ENCODE measurements at places on chromosomes 7 and 10.

DNA sequence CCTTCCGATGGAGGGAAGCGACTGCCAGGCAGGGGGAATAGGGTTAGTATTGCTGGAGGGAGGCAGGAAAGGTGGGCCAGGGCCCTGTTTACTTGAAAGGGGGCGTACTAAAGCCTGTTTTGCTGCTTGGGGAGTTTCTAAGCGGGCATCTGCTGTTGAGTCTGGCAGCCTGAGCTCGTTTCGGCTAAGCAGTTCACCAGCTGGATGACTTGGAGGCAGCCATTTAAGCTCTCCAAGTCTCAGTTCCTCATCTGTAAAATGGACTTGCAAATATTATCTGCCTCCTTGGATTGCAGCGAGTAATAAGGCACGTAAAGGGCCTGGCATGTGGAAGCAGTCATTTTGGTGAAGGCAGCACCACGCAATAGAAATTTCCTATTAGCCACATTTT, 44.0 kb downstream of the LDB3 start:
- DNase-seq: peak; percentile 92

GRCh38 chr7:92415225-92415624, 32.1 kb upstream of the GATAD1 start:
- no peak for DNase-seq

DNA sequence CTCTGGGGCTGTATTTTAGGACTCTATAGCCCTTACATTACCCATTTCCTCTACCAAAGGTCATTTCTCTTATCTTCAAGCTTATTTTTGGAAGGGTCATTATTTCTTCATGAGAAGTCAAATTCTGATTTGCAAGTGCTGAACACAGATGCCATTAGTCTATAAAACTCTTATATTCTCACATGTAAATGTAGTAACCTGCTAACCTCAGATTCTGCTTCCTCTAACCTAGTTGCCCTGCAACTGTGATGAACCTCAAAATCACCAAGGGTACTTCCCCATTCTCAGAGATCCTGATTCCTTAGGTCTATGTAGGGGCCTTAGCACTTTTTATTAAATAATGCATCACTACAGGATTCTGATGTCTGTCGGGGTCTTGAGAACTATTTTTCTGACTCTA, 6.3 kb downstream of the FAS start:
- DNase-seq: no peak

DNA sequence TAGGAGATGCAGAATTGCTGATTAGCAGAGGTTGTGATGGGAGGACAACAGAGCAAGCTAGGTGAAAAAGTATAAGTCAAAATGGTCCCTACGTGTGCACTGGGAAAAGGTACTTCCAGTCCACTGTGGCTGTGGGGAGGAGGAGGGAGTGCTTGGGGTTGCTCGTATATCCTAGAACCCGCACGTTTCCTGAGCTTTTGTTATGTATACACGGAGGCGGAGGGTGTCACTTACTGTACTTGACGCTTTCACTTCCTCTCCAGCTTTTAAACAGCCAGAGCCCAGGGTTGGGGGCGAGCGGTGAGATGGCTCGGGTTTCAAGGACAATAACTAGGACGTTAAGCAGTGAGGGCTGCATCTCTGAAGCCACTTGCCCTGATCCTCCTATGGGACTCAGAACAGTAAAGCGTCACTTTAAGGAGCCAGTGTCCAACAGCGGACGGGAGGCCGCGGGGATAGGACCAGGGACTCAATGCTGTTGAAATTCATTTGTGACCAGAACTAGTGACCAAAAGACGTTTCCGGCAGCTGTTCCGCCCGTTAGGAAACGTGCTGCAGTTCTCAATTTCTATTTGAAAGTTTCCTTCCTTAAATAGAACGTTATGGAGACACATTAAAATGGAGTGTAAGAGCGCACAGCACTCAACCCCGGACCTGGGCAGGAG, 985 bp upstream of the ETV1 start:
- DNase-seq: peak; percentile 41

GRCh38 chr7:157819455-157819807, 482.6 kb downstream of the DNAJB6 start:
- DNase-seq: no peak

GRCh38 chr7:100087055-100087750, 1.6 kb upstream of the COPS6 start:
- DNase-seq: no peak

- no peak for DNase-seq
These were observed 7.2 kb downstream of the GNB2 start for GRCh38 chr7:100680576-100681271.

- no peak for DNase-seq
These were observed 24.5 kb downstream of the RPA3 start for GRCh38 chr7:7693881-7694280.

GRCh38 chr7:92546856-92547497, 18.4 kb downstream of the RBM48 start:
- DNase-seq: no peak

GRCh38 chr10:86815035-86815617, 58.7 kb downstream of the BMPR1A start:
- no peak for DNase-seq

GRCh38 chr10:2980791-2981360, 86.5 kb upstream of the PFKP start:
- DNase-seq: no peak

DNA sequence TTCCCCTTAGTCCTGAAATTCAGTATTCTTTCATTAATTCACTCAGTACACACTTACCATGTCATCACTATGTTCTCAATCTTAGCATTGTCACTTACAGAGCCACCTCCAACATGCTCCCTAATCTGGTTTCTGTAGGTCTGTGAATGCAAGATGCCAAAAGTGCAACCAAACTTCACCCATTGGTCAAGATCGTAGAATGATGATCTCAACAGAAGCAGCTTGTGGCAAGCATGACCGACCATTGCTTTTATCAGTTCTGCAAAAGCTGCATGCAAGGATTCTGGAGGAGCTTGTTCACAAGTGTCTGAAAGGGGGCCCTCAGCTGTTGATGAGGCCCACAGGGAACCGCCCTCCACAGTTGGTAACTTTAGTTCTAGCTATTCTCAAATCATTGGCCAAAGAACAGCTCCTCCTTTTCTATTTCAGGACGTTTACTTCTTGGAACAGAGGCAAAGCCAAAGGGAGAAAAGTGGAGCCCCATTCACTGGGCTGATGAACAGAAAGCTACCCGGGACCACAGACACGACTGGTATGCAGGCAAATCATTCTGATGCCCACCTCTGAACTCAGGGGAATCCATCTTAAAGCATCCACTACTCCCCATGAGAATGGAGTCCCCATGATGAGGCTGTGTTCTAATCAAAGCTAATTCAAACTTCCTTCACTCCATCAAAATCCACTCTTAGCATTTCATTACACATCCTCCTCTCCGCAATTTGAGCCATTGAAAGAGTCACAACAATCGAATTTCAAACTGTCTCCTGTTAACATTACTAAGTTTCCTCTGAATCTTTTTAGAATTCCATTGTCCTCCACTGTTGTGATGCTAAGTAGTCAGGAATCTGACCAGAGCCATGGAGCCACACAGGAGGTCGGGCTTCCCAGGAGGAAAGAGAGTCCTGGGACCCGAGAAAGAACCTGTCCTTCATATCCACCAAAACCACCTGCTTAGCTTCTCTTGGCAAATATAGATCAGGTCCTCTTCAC, 13.9 kb downstream of the GRB10 start:
- no peak for DNase-seq

DNA sequence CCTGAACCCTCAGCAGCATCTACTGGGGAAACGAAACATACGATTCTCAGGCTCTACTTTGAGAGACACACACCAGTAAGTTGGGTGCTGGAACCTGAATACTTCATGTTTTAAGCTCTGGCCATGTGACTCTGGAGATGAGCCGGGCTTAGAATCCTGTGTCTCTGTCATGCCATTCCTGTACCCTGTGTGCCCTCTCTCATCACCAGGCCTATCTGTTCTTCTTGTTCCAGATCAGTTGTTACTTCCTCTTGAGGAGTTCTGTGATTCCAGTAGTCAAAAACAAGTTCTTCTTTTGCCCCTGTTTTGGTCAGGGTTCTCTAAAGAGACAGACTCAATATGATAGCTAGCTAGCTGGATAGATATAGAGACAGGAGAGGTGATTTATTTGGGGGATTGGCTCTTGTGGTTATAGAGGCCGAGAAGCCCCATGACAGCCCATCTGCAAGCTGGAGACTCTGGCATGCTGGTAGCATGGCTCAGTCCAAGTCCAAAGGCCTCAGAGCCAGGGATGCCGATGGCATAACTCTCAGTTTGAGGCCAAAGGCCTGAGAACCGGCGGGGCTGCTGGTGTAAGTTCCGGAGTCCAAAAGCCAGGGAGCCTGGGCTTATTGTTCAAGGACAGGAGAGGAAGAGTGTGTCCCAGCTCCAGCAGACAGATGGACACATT, 54.3 kb downstream of the CHN2 start:
- peak; percentile 12 for DNase-seq

DNA sequence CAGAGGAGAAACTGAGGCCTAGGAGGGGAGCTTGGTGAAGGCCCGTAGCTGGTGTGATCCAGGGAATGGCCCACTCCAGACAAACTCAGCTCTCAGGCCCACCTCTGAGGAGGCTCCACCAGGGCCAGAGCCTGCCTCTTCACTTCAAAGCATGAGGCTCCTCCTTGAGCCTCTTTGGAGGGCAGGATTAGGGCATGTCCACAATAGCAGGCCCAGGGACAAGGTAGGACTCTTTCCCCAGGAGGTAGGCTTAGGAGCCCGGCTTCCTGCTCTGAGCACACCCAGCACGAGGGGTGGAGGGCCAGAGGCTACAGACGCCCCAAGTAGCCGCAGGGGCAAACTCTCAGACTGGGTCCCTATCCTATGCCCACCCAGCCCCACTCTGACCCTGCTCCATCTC, 164.6 kb upstream of the ZMIZ1 start:
- DNase-seq: no peak

GRCh38 chr7:3695602-3696001, 394.6 kb downstream of the SDK1 start:
- no peak for DNase-seq

DNA sequence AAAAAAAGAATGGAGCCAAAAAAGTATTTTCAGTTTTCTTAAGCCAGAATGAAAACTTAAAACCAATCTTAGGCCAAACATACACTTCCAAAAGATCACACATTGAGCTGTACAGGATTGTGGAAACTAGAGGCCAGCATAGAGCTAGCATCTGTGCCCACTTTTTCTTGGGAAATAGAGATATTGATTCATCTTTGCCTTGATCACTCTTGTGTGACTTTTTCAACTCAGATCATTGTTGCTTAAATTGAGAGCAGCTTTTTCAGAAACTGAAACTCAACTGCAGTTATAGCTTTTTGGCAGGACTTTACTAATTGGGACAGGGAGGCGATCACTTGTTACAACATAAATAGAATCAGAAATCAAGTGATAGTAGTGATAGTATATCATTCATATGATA, 132.2 kb downstream of the PRKG1 start:
- no peak for DNase-seq

- DNase-seq: peak; percentile 74
These were observed 38.3 kb downstream of the LYZL2 start for GRCh38 chr10:30591249-30591670.

- DNase-seq: peak; percentile 93
These were observed 158.9 kb downstream of the RTKN2 start for GRCh38 chr10:62109587-62110293.

GRCh38 chr10:115417585-115418265, 324.6 kb downstream of the ATRNL1 start:
- DNase-seq: peak; percentile 72

GRCh38 chr7:83957333-83957732, 237.3 kb downstream of the SEMA3A start:
- DNase-seq: no peak

DNA sequence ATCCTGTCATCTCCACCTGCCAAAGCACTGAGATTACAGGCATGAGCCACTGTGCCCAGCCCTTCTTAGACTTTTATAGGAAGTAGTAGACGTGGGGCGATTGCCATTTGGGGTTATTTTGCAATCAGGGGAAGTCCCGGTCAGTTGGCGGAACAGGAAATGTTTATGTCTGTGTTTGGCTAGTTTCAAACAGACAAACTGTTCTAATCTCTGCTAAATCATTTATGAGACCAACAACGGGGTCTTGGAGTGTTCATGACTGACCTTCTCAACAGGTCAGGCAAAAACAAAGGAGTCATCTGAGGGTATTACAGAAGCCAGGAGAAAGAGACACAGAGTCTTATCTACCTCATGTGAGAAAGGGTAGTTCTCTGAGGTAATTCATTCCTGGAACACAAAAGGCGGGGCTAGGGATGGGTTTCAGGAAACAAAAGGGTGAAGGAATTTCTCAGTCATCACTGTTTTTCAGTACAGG, 6.6 kb upstream of the TPK1 start:
- DNase-seq: peak; percentile 53

DNA sequence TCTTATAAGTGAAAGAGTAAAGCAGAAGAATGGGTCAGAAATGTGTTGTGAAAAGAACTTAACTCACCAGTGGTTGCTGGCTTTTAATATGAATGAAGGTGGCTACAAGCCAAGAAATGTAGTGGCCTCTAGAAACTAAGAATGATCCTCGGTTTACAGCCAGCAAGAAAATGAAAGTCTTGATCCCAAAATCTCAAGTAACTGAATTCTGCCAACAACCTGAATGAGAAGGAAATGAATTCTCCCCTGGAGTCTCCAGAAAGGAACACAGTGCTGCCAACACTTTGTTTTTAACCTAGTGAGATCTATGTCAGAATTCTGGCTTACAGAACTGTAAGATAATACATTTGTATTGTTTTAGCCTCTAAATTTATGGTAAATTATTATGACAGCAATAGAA, 193.0 kb downstream of the FZD1 start:
- DNase-seq: no peak

GRCh38 chr10:18219146-18219545, 78.9 kb downstream of the CACNB2 start:
- DNase-seq: no peak

GRCh38 chr10:61951144-61951483, 49.6 kb downstream of the ARID5B start:
- no peak for DNase-seq

GRCh38 chr7:84971360-84971759, 215.5 kb downstream of the SEMA3D start:
- no peak for DNase-seq

GRCh38 chr10:133013463-133013862, 71.1 kb upstream of the CFAP46 start:
- no peak for DNase-seq

GRCh38 chr7:96273716-96274115, 48.2 kb downstream of the SLC25A13 start:
- DNase-seq: no peak

DNA sequence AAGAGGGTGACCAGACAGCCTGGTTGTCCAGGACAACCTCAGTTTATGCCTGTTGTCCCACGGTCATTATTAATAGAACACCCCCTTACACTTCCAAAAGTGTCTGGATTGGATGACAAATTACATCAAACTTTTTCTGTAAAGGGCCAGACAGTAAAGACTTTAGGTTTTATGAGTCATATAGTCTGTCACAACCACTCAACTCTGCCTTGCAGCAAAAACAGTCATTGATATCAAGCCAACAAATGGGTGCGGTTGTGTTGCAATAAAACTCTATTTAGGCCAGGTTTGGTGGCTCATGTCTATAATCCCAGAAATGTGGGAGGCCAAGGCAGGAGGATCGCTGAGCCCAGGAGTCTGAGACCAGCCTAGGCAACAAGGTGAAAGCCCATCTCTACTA, 66.7 kb upstream of the ATP6V0A4 start:
- no peak for DNase-seq
